ENCODE measurements at places on chromosomes 7 and 10.

GRCh38 chr7:35495377-35495776, 199.6 kb downstream of the HERPUD2 start:
- no peak for DNase-seq

GRCh38 chr7:57868771-57869483, 418.9 kb downstream of the ZNF716 start:
- DNase-seq = no peak

DNA sequence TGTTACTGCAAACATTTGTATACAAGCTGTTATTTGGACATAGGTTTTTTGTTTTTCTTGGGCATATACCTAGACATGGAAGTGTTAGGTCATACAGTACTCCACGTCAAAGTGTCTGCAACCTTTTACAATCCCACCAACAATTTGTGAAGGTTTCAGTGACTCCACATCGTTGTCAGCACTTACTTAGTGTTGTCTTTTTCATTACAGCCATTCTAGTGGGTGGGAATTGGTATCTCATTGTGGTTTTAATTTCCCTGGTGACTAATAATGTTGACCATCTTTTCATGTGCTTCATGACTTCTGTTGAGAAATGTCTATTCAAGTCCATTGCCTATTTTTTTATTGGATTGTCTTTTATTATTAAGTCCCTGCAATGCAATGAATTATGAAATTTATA, 95.0 kb downstream of the UBE3C start:
- DNase-seq = no peak

- DNase-seq = no peak
Measured at GRCh38 chr7:67878808-67879207, 882.2 kb downstream of the TYW1 start.

- DNase-seq = no peak
Measured at GRCh38 chr10:119025336-119025735, 4.2 kb upstream of the NANOS1 start.

- no peak for DNase-seq
Measured at GRCh38 chr7:92723205-92723604, 113.2 kb downstream of the CDK6 start.

DNA sequence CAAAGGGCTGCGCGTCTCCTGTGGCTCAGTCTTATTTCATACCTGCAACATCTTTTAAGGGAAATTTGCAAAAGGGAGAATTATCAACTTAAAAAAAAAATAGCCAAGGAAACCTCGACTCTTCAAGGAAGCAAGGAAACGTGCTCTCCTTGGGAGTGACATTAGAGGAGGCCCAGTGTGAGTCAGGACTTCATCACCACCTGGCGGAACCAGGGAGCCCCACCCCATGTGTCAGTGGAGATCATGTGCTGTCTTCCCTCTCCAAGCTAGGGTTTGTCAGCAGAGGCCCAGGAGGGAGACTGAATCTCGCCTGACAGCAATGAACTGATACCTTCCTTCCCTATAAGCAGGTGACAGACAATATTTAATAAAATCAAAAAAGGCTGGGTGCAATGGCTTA, 28.9 kb downstream of the POR start:
- DNase-seq = no peak

DNA sequence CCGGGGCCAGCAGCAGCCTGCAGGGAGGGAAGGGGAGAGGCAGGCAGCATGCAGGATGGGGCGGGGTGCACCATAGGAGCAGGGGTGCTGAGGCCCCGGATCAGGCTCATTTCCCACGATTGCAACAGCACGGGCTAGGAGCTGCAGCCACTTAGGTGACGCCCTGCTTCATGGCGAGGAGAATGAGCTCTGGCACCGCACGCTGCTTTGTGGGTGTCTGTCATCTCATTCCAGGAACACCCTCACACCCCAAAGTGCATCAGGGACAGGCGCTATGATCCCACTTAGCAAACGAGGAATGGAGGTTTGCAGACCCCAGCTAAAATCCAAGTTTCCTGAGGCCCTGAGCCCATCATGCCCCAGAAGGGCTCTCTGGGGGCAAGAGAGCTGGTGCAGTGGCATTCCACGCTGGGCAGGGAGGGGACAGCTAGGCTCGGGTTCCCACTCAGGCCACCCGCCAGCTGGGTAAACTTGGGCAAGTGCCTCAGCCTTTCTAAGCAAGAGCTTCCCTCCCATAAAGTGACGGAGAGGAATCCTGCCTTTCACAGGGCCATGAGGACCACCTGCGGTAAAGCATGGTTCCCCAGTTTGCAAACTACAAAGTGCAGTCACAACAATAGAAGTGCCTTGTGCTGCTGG, 9.3 kb downstream of the KCNH2 start:
- no peak for DNase-seq

- DNase-seq = no peak
Measured at GRCh38 chr10:61869041-61869675, 32.3 kb upstream of the ARID5B start.

DNA sequence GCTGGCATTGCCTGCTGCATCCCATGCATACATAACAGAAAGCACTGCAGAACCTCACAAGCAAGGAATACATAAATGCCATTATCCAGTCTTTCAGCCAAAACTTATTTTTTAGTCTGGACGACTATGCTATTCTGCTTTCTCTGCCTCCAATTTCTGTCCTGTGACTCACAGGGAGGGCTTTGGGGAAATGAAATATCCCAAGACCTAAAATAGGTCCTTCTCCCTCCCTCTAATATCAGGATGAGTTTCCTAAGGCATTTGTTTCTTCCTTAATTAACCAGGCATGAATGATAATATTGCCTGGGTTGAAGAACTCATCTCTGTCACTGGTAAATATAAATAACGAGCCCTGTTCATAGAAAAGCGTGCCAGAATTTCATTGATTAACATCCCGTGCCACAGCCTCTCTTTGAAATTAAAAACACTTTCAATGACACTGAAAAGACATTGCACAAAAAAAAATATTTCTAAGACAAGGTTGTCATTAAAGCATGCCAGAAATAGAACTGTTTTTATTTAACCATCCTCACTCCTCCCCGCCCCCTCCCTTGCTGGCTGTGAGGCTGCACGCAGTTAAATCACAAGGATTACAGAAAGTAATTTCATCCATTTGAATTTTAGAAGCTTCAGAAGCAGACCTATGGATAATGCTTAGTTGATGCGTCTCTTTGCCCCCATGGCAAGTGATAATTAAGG, 103.0 kb upstream of the ANKRD1 start:
- DNase-seq = no peak

DNA sequence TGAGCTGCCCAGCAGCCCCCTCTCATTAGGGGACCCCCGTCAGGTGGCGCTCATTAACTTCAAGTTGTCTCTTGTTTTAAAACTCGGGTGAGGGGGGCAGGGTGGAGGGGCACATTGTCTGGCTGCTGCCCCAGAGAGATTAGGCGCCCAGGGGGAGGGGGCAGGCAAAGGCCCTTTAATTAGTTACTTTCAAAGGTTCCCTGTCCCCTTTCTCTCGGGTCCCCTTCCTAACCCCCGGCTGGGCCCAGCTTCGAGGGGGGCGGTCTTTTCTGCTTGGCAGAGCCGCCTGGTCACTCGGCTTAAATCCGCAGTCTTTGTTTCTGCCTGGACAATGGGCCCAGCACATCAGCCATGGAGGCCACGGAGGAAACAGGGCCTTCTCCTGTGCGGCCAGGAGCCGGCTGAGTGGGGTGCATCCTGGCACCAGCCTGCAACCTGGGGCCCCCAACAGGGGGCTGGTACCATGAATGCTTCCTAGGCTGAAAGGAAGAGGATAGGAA, 38.9 kb upstream of the SLF2 start:
- DNase-seq = no peak

- no peak for DNase-seq
Measured at GRCh38 chr7:81929386-81929785, 159.5 kb upstream of the HGF start.

DNA sequence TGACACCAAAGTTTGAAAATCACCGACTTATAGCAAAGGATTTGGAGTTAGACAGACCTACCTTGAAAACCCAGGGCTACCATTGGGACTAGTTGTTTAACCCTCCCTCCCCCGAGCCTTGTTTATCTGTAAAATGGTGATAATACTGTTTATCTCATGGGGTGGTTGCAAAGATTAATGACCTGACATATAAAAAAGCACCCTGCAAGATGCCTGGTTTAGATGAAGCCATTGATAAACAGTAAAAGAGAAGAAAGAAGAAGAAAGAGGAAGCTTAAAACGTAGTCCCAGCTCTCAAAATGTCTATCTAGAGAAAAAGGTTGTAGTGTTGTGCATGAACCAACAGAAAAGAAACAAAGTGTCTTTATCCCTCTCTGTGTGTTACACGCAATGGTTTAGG, 145.7 kb downstream of the FGFR2 start:
- DNase-seq = no peak

GRCh38 chr10:81728692-81729091, 146.3 kb upstream of the NRG3 start:
- DNase-seq = no peak

DNA sequence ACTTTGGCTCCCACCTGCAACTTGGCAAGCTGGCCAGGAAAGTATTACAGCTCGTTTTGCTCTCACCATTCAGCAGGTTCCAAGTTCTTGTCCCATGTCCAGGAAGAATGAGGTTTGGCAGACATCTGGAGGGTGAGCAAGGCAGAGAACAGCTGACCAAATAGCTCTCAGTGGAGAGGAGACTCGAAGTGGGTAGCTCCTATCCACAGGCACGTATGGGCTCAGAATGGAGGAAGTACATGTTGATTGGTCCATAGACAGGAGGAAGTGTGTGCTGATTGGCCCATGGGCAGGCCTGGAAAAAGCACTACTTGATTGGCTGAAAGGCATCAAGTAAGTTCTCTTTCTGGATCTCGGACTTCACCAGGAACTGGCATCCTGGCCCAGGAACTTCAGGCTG, 3.0 kb upstream of the NCAPG2 start:
- DNase-seq = no peak

DNA sequence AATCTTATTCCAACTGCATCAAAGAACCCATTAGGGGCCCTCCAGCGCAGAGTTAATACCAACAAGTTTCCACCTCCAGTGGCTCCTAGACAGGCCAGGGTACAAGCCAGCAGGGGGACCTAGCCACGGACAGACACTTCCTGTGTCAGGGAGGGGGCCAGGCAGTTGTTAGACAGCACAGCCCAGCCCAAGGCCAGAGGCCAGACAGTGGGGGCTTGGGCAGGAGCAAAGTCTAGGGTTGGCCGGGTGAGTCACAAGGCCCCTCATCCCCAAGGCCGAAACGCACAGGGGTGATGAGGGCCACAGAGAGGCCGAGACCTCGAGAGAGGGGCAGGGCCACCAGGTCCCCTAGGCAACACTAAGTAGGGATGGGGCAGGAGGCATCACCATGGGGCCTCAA, 19.3 kb upstream of the OPTN start:
- no peak for DNase-seq

DNA sequence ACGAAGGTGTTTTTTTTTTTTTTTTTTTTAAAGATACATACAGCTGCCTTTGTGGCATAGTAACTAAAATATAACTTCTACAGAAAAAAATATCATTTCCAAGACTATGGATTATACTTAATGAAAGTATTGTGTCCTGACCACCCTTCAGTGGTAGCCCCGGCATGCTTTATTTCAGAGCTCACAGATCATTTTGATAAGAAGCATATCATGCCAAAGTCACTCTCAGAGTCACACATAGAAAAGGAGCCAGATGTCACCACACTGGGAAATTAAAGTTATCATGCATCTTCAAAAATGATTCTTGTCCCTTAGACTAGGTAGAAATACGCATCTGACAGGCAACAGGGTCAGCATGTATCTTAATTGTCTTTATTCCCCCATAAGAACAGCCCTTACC, 3.0 kb downstream of the ADARB2 start:
- no peak for DNase-seq

- DNase-seq = no peak
Measured at GRCh38 chr7:116390363-116390762, 109.2 kb upstream of the CAV2 start.

DNA sequence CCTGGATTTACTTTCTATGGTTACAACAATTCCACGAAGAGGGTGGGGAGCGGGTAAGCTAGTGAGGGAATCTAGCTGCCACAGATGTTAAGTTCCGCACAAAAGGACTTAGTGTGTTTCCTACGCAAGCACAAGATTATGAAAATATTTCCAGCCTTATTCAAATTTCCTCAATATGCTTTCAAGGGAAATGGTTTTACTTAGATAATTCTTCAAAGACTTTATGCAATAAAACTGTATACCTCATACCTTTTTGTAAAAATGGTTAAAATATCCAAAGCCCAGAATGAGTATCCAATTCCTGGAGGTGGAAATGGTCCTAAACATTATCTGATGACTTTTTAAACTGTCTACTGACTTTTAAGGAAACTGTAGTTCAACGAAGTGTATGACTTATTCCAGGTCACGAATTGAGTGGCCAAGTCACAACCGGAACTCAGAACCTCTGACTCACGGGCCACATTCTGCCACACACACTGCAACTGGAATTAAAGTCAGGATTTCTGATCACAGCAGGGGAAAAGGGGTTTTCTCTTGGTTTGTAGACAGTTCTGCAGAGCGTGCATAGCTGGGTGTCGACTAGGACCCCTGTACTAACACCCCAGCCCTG, 20.2 kb upstream of the INSIG1 start:
- no peak for DNase-seq

DNA sequence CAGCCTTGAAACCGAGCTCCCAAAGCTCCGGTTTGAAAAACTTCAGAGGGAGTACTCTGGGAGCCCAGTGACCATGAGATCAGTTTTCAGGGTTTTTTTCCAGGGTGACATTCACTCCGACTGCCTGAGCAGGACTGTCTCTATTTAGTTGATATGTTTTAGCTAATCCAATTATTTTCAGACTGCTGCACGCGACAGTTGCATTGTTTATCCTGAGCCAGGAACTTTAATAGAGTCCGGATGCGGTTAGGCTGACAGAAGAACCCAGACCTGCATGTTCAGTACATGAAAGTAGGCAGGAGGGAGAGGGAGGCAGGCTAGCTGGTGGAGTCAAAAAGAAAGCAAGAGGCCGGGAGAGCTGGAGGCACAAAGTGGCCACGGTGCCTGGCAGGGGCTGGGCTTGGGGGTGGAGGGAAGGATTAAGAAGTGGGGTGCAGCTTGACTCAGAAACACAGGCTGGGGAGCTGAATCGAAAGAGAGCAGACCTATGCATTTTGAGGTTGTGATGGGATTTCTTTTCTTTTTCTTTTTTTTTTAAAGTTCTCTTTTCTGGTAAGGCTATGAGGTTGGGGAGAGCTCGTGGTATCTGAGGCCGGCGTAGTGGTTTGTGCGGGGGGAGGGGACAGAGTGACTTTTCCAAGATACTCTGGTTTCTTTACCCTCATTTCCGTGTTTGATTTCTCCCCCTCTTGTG, 5.7 kb downstream of the GATA3 start:
- no peak for DNase-seq
